NCI-H2171 treated with DMSO at 0.1 percent for 48 hours (cell line): ENCODE measurements at places on chromosomes 1 and 21.

GRCh38 chr1:44151808-44152207 lies 10.4 kb upstream of the KLF18 start:
- no peak for DNase-seq

- peak; percentile 73 for DNase-seq
Observed at GRCh38 chr21:46229133-46229922, 754 bp upstream of the LSS start.

GRCh38 chr1:41802532-41803501 lies 115.9 kb downstream of the HIVEP3 start:
- DNase-seq = peak; percentile 22

DNA sequence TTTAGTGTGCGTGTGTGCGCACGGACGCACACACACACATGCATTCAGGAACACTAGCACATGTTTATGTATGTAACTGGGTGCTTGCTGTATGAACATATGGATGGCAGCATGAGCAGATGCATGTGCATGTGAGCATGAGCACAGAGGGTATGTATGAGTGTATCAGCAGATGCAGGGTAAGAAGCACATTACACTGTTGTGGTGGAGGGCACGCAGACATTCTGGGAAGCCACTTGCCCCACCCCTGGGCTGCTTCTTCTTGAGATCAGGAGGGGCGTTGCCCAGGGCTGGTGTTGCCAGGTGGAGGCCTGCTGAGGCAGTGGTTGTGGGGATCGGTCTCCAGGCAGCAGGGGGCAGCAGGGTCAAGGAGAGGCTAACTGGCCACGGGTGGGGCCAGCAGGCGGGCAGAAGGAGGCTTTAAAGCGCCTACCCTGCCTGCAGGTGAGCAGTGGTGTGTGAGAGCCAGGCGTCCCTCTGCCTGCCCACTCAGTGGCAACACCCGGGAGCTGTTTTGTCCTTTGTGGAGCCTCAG lies 3.9 kb upstream of the P3R3URF start:
- peak; percentile 94 for DNase-seq
